ENCODE measurements at places on chromosomes 7 and 10.
A peak's percentile ranks its signal among the peaks of the same experiment; 100 is the strongest.

DNA sequence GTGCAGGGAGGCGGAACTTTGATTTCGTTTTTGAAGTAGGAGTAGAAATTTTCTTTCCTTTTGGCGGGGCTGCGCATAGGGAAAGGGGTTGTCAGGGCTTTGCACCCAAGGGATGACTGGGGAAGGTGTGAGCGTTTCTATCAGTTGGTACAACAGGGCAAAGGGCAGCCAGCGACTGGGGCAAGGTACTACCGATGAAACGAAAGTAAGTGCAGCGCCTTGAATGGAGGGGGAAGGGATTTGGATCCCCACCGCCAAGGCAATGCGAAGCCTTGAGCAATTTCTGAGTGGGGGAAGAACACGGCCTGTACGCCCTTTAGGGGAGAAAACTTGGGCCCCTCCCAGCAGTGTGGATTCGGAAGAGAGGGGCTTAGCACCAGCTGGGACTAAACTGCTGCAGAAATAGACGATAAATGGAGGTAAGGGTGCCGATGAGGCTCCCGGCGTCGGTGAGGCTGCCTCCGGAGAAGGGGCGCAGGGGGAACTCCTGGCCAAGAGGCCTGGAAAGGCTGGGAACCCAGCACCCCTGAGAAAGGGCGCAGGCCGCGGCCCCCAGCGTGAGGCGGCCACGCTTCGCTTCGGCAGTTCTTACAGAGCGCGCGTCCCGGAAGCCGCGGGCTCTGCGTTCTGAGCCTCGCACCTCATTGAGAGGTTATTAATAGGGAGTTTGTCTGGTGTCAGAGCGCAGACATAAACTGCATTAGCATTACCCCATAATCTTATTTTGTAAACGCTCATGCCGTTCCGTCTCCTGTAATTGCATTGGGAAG, 10.0 kb upstream of the TLX1 start:
- no peak for DNase-seq

- no peak for DNase-seq
These were observed 3.0 kb downstream of the UCMA start for GRCh38 chr10:13231190-13231589.

GRCh38 chr7:12456506-12456905, 52.8 kb upstream of the VWDE start:
- no peak for DNase-seq

DNA sequence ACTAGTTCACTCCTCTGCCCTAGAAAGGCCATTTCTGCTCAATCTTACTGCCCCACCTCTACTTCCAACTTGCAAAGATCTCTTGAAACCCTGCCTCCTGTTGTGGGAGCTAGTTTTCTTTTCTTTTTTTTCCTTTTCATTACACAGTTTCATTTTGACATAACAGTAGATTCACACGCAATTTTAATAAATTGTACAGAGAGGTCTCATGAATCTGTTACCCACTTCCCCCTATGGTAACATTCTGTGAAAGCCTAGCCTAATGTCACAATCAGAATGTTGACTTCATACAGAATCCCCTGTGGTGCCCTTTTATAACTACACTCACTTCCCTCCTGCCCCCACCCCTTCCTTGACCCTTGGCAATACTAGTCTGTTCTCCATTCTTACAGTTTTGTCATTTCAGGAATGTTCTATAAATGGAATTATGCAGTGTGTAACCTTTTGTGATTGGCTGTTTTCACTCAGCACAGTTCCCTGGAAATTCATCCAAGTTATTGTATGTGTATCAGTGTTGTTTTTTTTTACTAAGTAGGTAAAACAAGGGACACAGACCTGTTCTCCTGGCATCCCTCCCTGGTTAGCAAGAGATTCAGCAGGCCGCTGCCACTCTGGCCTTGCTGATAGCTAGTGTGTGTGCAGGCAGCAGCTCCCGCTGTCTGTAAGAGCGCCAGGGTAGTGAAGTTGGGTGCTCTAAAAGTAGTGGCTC, 21.5 kb downstream of the CHST3 start:
- DNase-seq: no peak

GRCh38 chr7:137269240-137269639, 74.3 kb downstream of the PTN start:
- no peak for DNase-seq

- no peak for DNase-seq
These were observed 51.0 kb downstream of the SKAP2 start for GRCh38 chr7:26813432-26813831.

GRCh38 chr7:128081351-128081750, 50.1 kb upstream of the LRRC4 start:
- no peak for DNase-seq

DNA sequence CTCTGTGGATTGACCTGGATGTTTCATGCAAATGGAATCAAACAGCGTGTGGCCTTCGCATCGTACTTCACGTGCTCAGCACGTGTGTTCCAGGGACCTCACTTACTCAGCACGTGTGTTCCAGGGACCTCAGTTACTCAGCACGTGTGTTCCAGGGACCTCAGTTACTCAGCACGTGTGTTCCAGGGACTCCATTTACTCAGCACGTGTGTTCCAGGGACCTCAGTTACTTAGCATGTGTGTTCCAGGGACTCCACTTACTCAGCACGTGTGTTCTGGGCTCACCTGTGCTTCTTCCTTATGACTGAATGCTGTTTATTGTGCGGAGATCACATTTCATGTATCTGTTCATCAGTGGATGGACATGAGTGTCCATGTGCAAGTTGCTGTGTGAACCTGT, 22.0 kb downstream of the INPP5A start:
- no peak for DNase-seq

DNA sequence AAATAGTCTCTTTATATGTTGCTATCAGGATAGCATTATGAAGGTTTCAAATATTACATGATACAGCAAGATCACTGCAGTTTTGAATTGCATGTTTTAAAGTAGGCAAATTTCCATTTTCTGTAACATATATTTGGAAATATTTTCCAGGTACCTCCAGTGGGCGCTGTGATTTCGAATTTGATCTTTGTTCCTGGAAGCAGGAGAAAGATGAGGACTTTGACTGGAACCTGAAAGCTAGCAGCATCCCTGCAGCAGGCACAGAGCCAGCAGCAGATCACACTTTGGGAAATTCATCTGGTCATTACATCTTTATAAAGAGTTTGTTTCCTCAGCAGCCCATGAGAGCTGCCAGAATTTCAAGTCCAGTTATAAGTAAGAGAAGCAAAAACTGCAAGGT, 299.0 kb downstream of the MALRD1 start:
- no peak for DNase-seq

- no peak for DNase-seq
These were observed 14.6 kb upstream of the DRGX start for GRCh38 chr10:49410365-49411074.

- DNase-seq: no peak
These were observed 17.6 kb downstream of the IFIT5 start for GRCh38 chr10:89431977-89432376.

GRCh38 chr10:125269716-125270115, 109.4 kb upstream of the CTBP2 start:
- no peak for DNase-seq

DNA sequence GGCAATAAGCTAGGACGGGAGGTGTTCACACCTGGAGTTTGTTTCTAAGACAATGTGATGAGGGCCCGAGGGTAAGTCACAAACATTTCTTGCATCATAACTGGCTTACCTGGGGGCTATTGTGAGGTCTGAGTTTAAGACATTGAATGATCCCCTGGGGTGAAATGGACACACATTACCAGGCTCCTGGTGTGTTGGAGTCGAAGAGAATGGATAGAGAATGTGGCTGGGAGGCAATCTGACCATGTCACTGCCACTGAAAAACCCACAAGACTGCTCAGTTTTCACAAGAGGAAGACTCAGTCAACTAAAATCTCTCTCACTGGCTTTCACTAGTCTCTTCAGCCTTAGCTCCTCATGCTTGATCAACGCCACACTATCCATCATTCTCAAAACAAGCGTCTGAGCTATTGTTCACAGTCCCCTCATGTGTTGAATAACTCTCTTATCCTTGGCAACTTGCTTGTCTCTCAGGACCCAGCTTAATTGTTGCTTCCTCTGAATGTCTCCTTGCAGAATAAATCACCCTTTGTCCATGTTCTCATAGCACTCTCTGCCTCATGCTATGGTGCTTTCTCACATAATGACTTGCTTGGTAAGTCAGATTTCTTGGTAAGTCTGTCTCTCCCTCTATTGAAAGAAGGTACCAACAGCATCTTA, at the start of gene C10orf120:
TSS of gene C10orf120 (minus strand) at position 51 of the 660 bp plus-strand sequence. CDS start 56 bp downstream, outside the sequence.
- DNase-seq: no peak

DNA sequence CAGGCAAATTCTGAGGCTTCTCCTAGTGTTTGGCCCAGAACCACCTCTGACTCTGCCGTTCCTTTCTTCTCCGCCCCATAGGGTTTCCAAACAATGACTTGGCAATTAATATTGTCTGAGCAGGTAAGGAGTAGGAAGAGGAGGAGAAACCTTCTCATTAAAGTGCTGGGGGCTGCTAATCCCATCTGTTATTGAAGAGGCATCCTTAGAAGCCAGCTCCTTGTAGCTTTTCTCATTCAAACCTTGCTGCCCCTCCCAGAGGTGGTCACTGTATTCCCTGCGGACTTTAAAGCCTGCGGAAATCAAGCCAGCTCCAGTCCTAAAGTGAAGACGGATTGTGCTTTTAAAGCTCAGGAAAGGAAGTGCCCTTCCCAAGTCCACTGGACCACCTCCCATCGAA, 1.4 kb upstream of the NKX1-2 start:
- DNase-seq: no peak

GRCh38 chr10:75929630-75930161, 498.3 kb downstream of the LRMDA start:
- DNase-seq: no peak

DNA sequence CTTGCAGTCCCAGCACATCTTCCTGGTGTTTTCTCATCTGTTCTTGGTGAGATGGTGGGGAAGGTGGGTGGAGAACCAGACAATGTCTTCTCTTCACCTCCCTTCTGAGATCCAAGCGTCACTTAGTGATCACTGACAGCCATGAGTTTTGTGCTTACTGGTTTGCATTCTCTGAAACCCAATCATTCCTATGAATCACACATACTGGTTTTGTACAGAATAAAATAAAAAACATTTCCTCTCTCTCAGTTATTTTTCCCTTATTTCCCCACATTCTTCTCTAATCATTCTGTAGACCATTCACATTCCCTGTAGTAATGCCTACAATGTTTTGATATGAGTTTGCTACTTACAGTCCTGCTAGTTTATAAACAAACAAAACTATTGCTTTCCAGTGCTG, 143.8 kb upstream of the SLC13A1 start:
- no peak for DNase-seq

- DNase-seq: no peak
These were observed 6.9 kb upstream of the ZNF33A start for GRCh38 chr10:38003588-38003987.

- no peak for DNase-seq
These were observed 187.4 kb upstream of the GALNT17 start for GRCh38 chr7:70944516-70944915.

GRCh38 chr10:11949152-11949551, 93.5 kb downstream of the UPF2 start:
- no peak for DNase-seq

GRCh38 chr10:79242620-79243152, 104.6 kb upstream of the PPIF start:
- peak; percentile 61 for DNase-seq

GRCh38 chr10:103197174-103197573, 4.1 kb upstream of the NT5C2 start:
- peak; percentile 20 for DNase-seq

GRCh38 chr10:90204131-90204955, 503.0 kb downstream of the KIF20B start:
- no peak for DNase-seq

DNA sequence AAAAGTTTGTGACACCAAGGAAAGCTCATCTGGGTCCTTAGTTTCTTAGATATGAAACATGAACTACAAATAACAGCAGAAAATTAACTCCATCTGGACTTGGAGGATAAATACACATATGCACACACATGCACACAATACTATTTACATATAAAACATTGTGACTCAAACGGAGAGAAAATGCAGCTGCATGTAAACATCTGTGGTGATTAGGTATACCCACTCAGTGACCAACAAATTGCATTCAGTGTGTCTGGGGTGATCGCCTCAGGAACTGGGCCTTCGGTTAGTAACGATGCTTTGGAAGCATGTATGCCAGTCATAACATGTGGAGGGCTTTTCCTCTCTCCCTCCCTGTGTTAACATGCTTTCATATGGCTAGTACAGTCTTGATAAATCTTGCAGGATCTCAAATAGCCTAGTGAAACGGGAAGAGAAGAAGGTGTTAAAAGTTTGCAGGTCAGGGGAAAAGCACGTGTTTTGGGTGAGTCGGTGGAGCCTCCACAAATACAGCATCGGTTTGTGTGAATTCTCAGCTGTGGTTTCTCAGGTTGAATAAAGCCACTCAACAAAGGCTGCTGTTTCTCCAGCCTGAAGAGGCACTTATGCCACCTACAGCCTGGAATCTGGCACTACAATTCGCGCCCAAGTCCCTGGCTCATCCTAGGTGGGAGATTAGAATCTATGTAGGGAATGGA, 8.7 kb upstream of the GLRX3 start:
- no peak for DNase-seq

- no peak for DNase-seq
These were observed 25.0 kb upstream of the TAX1BP1 start for GRCh38 chr7:27714831-27715444.

DNA sequence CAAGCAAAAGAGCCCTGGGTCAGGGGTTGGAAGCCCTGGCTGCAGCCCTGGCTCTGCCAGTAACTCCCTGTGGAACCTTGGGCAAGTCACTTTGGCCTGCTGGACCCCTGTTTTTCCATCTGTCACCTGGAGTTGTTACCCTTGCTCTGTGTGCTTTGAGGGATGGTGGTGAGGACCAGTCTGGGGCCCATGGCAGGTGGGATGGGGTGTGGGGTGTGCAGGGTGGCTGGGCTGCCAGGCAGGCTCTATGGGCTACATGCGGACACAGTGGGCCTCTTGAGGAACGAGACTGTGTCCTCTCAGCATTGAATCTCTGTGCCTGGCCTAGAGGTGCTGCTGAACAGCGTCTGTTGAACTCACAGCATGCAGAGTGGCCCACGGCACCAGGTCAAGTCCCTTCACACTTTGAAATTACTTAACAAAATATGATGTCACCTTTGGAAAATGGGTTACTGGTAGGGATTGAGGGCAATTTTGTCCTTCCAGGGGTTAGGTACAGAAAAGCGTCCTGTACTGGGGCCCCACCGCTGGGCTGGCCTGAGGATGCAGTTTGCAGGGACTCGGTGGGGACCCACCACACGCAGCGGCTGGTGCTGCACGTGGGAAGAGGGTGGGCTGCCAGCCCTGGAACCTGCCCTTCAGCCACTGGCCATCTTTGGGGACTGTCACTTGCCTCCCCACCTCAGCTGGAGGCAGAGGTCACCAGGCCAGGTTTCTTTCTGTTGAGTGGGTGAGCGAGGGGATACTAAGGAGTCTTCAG, 45.3 kb downstream of the PRF1 start:
- no peak for DNase-seq

- no peak for DNase-seq
These were observed 22.8 kb downstream of the CALML3 start for GRCh38 chr10:5547681-5547930.

DNA sequence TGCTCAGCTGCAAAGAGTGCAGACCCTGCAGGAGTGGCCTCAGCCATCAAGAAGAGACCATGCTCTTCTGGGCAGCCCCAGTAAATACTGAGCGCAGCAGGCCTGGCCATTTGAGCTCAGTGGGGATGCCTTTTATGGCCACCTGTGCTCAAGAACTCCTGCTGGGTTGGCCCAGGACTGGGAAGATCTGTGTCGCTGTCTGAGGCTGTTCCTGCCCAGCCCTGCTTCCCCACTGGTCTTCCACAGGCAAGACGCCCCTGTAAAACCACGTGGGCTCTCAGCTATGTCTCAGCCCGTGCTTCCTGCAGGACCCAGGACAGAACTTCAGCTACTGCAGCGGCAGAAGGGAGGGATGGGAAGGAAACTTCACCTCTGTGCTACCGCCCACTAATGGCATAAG, 10.5 kb upstream of the PPIF start:
- no peak for DNase-seq

- no peak for DNase-seq
These were observed 50.0 kb downstream of the AMZ1 start for GRCh38 chr7:2737771-2738540.

Measured in stimulated activated CD8-positive, alpha-beta memory T cell treated with anti-CD3 and anti-CD28 coated beads, Interleukin-15, amount 100 ng/mL, for 48 hours (primary cell).